ENCODE measurements at places on chromosomes 7 and 10.

DNA sequence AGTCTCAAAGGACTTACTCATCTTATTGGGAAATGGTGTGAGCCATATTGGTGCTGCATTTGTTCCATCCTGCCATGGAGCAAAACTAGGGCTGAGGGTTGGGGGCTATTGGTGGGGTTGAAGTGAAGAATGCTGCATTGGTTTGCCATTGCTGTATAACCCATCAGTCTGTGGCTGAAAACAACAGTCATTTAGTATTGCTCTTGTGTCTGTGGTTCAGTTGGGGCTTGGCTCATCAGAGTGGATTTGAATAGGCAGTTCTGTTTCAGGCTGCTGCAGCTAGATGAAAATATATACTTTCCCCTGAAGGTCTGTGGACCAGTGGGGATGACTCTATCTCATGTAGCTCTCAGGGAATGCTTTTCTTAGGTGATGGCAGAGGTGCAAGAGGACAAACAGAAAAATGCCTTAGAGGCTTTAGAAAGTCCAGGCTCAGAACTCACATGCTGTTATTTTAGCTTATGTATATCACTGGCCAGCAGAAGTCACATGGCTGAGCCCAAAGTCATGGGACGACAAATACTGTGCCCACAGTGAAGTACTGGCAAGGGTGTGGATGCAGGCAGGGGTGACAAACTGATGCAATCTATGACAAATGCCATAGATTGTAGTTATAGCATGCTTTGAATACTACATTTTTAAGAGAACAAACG, 15.2 kb upstream of the EXOC6 start:
- DNase-seq = no peak

GRCh38 chr10:123583639-123584418, 82.3 kb upstream of the GPR26 start:
- no peak for DNase-seq

DNA sequence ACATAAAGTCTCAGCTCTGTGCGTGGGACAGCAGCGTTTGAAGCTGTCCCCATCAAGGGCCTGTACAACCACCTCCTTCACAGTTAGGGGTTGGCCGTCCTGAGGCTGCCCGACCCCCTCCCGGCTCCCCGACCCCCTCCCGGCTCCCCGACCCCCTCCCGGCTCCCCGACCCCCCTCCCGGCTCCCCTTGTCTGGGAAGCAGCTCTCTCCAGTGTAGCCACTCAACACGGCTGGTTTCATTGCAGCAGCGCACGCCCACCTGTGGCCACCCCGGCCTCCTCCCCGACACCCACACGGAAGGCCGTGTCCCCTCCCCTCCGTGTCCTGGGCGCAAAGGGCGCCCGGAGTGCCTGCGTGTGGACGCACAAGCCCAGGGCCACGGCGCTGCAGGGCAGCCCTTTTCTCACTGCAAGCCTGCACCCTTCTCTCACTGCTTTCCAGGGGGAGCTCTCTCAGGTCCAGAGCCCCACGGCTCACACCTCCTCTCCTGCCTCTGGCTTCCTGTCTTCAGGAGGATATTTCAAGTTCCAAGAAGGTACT, 20.9 kb upstream of the FAM20C start:
- no peak for DNase-seq

DNA sequence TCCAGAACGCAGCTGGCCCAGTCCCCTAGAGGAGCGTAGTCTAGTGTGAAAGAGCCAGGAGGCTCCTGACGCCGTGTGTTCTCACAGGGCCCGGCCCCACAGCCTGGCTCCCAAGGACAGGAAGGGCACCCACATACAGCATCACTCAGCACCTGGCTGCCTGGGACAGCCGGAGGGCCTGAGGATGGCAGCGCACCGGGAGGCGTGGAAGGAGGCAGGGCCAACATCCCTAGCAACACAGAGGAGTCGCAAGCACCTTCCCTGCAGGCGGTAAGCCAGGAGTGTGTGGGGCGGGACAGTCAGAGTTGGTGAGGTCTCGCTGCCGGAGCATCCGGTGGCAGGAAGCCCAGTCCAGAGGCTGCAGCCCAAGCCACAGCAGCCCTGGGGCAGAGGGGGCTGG, 125.8 kb downstream of the MAD1L1 start:
- no peak for DNase-seq

- DNase-seq = no peak
These were observed 81.2 kb downstream of the EGFR start for GRCh38 chr7:55099821-55100543.

- no peak for DNase-seq
These were observed 179.9 kb downstream of the SKAP2 start for GRCh38 chr7:26684447-26684846.

All from activated effector memory CD4-positive, alpha-beta T cell treated with Interleukin-2 at 50 U/mL for 16 hours (primary cell).